GDM1 (cell line): ENCODE measurements at places on chromosomes 5 and 9.

DNA sequence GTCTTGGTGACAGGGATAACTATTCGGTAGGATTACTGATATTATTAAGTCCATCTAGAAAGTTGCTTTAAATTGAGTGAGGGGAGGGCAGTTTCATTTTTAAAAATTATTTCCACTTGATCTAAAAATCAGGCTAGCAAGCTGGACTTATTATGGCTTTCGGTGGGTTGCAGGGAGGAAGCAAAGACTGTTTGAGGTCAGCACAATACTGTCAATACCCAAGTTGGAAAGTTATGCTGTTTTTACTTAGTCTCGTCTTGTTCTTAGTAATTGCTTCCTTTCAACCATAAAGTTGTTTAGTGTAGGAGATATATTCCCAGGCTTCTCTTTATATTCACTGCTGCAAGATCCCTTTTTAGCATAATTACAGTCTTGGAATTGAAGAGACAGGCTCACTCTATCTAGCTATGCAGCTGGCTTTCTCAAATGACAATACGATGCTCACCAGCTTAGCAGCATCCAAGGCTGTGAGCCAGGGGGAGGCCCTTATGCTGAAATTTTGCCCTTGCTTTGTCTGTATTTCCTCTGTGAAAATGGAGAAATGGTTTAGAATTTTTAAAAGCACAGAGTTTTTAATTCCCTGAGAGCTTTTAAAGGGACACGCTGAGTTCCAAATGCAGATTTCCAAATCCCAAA, 68.2 kb upstream of the APC start:
- no peak for DNase-seq

GRCh38 chr5:100472091-100472490, 63.1 kb upstream of the FAM174A start:
- DNase-seq, result no peak

- no peak for DNase-seq
Observed at GRCh38 chr5:180790020-180790419, 12.6 kb downstream of the MGAT1 start.

GRCh38 chr9:129602598-129603415, 18.1 kb downstream of the C9orf50 start:
- no peak for DNase-seq

DNA sequence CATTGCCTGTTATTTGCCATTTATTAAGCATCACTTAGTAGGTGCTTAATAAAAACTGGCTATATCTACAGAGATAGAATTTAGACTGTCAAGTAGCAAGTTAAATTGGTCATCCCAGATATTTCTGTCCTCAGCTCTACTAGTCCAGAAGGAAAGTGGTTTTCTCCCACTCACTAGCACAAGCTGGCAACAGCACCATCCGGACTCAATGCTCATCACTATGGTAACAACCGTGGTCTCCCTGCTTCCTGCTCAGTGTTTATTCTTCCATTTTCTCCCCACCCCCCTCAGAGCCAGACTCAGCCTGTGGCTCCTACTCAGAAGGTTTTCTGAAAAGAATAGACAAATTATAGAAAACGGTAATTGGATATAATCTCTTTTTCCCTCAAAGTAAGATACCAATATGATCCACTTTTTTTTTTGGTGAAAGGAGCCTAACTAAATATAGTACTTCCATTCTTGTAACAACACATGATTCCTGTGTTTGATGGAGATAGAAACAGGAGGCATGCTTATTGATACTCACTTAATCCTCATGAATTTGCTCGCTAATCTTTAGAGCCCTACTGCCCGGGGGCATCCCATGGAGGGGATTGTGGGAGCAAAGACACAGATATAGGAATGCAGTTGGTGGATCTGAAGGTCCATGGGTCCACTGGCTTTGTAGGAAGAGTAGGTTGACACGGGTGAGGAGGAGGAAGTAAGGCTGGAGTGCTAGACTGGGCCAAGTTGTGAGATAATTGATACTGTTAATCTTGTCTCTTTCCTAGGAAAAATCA, 191.4 kb downstream of the MAN2A1 start:
- no peak for DNase-seq

DNA sequence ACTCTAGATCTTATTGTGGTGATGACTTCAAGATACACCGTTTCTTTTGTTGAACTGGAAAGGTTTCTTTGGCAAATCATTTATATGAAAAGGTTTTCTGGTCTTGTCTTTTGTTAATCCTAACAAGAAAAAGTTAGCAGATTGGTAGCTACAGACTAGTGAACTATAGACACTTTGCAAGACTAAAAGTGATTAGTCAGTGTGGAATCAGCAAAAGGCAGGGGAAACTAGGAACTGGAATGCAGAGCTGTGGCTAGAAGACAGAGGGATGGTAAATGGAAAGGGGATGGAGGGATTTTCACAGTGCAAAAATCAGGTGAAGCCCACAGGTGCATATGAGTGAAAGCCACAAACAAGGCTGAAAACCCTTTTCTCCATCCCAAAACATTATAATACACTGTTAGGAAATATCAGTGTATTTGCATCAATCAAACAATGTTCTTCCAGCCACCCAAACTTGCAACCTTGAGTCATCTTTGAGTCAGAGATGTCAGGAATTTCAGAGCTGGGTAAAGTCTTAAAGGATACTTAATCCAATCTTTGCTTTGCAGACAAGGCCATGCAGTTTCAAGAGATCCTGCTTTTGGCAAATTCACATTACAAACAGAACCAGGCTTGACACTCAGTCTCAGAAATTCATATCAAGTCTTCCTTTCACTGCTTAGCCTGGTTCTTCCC, 52.7 kb downstream of the PLK2 start:
- no peak for DNase-seq

- DNase-seq, result no peak
Observed at GRCh38 chr9:134103391-134103998, 32.4 kb upstream of the WDR5 start.
